Activated CD4-positive, alpha-beta memory T cell treated with anti-CD3 and anti-CD28 coated beads for 36 hours (primary cell): ENCODE measurements at places on chromosomes 6 and 20. TPM values are rescaled to one million over a fixed set of nuclear protein-coding genes. Genes with fewer than 3 reads are reported as not detected.

OOEP gene
- total RNA-seq, result 0.45 TPM

ARFGEF3 gene
- 0.71 TPM for total RNA-seq

ADGRF4 gene
- total RNA-seq, result not detected

ADGRF5 gene
- not detected for total RNA-seq

BMP6 gene
- 0.46 TPM for total RNA-seq

SIRPB2 gene
- not detected for total RNA-seq

SLC35D3 gene
- total RNA-seq, result not detected

- no peak for DNase-seq
These were observed 146.8 kb downstream of the GJA1 start for GRCh38 chr6:121582262-121582661.

DNA sequence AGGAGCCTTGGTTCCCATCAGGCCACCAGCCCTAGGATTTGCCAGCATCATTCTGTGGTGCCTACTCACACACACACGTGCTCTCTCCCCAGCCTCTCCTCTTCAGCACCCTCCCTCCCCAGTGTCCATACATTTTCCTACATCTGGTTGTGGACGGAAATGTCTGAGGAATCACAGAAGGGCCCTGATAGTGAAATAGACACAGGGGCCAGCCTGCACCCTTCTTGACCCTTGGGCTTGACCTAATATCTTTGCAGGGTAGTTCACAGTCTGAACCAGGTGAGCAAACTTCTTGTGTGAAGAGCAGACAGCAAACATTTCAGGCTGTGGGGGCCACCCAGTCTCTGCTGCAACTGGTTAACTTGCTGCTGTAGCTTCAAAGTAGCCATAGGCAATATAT, 108.5 kb upstream of the NXT1 start:
- DNase-seq, result no peak

- DNase-seq, result no peak
These were observed 76.3 kb downstream of the CDK19 start for GRCh38 chr6:110738899-110739365.

GRCh38 chr6:34237722-34238584, 1.3 kb downstream of the HMGA1 start:
- peak; percentile 84 for DNase-seq

DNA sequence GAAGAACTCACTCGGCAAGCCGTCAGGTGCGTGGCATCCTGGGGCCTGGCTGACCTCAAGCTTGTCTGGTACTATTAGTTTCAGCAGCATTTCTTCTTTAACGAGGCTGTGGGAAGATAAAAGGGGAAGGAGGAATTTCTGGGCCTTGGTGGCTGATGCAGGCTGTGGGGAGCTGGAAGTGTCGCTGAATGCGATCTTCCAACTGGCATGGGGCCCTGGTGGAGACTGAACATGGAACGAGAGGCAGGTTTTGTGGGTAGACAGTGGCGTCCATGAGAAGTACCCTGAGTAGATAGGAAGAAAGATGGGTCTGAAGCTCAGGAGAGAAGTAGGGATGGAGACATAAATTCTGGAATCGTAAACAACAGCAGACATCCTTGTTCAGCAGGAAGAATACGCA, 23.9 kb downstream of the ERMARD start:
- no peak for DNase-seq

DNA sequence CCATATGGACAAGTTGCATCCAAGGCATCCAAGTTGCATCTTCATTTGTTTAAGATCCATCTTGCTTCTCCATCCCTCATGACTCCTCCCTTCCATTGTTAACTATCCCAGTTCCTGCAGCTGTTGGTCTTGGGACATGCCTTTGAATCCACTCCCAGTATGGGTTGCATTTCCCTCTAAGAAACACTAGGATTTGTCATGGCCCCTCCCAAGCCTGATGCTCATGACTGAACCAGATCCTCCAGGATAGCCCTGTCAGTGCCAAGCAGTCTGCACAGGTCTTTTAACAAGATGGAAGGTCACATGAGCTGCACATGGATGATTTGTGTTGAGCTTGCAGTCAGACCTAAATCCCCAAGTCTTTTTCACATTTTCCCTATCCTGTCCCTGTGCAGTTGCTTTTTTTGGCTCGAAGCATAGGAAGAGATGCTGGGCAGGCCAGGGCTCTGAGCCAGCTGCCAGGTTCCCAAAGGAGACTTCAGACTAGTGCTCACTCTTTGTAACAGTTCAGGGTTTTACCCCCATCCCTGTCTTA, 4.2 kb downstream of the PPP2R5D start:
- no peak for DNase-seq

DNA sequence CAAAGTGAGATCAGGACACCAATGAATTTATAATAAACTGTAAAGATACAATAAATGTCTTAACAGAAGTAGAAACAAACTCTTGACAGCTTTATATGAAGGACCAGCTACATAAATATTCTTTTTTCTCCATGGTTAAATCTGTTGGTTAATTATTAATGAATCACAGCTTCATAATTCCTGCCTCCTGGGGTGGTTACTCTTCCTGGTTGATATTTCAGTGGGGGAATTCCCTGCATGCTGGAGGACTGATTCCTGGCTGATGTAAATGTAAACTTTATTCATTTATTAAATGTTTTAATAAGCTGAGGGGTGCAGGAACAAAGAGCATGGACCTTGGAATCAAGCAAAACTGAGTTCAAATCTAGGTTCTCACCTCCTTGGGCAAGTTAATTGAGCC, 16.2 kb upstream of the RCAN2 start:
- DNase-seq, result no peak

- DNase-seq, result no peak
These were observed 99.9 kb upstream of the RIN2 start for GRCh38 chr20:19658137-19658536.

DNA sequence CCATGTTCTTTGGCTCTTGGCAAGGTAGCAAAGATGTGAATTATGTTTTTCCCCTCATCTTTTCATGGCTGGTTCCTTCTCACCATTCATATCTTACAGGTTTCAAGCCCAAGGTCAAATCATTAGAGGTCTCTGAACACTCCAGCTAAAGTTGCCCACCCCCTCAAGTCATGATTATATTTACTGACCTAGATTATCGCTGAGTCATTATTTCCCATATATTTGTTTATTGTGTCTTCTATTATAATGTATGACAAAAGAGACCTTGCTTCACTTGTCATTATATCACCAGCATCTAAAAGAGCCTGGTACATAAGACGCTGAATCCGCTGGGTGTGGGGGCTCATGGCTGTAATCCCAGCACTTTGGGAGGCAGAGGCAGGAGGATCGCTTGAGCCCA, 12.4 kb downstream of the DSN1 start:
- DNase-seq, result no peak

GRCh38 chr6:71168233-71168765, 120.3 kb upstream of the OGFRL1 start:
- no peak for DNase-seq

DNA sequence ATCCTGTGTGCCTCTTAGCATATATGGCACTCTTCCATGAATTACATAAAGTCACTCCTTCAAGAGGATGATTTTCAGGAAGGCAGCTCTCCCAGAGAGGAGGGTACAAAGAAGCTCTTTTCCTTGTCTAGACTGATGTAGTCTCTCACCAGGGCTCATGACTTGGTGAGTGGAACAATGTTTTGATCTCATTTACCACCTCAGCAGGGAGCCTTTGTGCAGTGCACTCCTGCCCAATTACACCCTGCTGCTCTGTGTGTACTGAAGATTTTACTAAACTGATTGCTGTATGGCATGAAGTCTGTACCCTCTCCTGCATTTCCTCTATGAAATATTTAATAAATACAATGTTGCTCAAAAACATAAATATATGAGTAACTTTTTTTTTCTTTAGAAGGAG, 598.3 kb upstream of the HS3ST5 start:
- DNase-seq, result no peak

DNA sequence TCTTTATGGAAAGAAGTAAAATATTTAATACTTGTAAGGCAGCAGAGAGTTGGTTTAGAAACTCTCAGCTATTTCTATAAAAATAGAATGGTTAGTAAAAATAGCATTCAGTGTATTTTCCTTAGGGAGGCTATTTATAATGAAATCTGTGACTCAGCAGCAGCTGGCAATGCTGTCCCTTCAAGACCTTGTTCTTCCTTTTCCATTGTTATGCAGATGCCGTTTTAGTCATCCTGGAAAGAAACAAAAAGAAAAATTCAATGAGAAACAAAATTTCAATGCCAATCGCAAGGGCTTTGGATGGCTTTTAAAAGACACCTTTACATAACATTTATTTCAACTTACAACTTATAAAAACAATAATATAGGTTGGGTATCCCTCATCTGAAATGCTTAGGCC, 17.5 kb downstream of the MPC1 start:
- no peak for DNase-seq

DNA sequence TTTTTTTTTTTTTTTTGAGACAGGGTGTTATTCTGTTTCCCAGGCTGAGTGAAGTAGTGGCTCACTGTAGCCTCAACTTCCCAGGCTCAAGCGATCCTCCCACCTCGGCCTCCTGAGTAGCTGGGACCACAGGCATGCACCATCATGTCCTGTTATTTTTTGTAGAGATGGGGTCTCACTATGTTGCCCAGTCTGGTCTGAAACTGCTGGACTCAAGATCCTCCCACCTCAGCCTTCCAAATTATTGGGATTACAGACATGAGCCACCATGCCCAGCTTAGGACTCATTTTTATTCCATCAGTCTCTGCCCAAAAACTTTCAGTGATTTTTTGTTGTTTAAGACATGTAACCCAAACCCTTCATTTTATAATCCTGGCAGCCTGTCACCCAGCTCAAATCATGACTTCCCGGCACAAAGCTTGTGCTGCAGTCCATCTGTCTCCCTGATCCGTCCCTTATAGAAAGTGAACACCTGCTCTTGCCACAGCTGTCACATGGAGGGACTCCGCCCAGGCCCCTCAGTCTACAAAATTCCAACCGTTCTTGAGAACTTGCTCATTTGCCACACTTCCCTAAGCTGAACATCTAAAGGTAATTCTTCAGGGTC, 183.9 kb upstream of the JARID2 start:
- no peak for DNase-seq

DNA sequence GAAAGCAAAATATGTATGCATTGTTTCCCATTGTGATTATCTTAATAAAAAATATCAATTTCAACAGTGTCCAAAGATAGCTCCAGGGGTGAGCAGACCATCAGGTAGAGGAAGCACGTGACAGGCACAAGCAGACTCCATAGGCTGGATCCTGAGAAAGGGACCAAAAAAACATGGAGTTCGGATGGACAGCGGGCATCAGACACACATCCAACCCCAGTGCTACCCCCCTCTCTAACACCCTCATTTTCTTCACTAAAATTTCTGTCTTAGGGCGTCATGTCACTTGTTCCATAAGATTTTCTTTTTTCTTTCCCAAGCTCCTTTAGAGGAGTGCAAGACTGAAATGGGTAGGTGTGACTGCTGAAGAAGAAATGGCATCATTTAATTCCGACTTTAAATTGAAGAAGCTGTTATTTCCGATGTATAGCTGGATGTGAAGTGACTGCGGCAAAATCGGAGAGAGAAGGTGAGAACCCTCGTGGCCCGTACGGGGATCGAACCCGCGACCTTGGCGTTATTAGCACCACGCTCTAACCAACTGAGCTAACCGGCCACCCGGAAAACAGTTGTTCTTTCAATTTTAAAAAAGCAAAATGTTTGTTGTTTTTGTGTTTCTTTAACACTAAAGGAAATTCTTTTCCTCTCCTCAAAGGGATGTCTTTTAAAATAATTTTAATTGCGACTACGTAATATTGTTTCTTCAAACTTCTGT, 10.3 kb upstream of the PRSS16 start:
- DNase-seq, result peak; percentile 70

GRCh38 chr6:163711615-163712565, 297.4 kb downstream of the QKI start:
- DNase-seq, result no peak

GRCh38 chr6:40695750-40696415, 108.7 kb upstream of the LRFN2 start:
- DNase-seq, result no peak

- DNase-seq, result no peak
These were observed 947.4 kb upstream of the CITED2 start for GRCh38 chr6:140321891-140322290.

GRCh38 chr6:27053738-27054137, 193.8 kb upstream of the PRSS16 start:
- DNase-seq, result no peak

DNA sequence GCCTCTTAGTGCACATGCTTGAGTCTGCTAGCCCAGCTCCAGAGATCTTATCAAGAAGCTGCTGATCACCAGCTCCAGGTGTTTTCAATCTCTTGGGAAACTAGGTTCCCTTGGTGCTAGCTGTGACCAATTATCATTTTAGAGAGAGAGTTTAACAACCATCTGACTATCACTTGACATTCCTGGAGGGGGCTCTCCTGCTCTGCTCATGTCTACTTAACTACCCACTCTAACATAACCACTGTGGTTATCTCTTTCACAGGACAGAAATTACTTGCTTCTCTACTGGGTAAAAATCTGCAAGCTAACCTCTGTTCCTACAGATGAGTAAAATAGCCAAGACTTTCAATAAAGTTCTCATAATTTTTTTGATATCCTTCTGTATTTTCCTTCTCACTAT, 823.4 kb upstream of the GJE1 start:
- no peak for DNase-seq

GRCh38 chr6:152637296-152638047, at the start of gene SYNE1:
TSS of gene SYNE1 (minus strand) at chr6:152637362. CDS start at chr6:152628331, 9,031 bp downstream.
- no peak for DNase-seq

- DNase-seq, result no peak
These were observed 89.2 kb upstream of the STMND1 start for GRCh38 chr6:17012421-17013225.

- no peak for DNase-seq
These were observed 426.4 kb upstream of the CITED2 start for GRCh38 chr6:139800837-139801236.

DNA sequence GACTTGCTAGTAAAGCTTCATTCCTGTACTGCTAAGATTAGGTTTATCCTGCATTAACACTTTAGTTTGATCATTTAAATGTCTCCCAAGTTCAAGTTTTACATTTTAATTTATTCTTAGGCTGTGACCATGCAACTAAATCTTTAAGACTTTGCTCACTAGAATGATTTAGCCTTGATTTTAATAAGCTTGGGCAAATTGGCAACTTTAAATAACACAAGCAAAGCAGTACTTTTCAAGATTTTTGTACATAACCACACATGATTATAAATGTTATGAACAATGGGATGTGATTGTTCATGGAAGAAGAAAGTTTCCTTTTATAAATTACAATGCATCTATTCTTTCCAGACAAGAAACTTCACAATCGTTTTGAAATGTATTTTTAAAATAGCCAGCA, 948.0 kb upstream of the EPHA7 start:
- DNase-seq, result no peak

GRCh38 chr20:40144581-40144980, 544.5 kb downstream of the MAFB start:
- no peak for DNase-seq

DNA sequence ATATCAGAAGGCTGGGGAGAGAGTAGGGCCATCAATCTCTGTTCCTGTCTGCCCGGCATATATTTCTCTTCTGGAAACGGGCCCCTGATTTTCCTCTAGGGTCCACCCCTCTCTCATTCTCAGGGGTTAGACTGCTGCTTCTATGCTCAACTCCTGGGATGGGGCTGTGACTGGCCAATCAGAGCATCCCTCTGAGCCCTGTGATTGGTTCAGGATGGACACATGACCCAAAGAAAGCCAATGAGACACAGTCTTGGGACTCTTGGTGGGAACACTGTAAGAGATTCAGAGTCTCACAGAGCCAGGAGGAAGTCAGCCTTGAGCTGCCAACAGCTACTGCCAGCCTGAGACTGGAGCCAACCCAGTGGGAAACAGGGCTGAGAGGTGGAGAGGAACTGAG, 31.0 kb upstream of the KCNB1 start:
- no peak for DNase-seq
